ENCODE measurements at places on chromosomes 5 and 9.

- no peak for DNase-seq
Observed at GRCh38 chr9:9945966-9946365, 666.8 kb downstream of the PTPRD start.

- no peak for DNase-seq
Observed at GRCh38 chr5:59798862-59799667, 94.5 kb downstream of the PDE4D start.

- DNase-seq, result no peak
Observed at GRCh38 chr9:113590991-113591898, 127.7 kb downstream of the RGS3 start.

- no peak for DNase-seq
Observed at GRCh38 chr9:114288193-114289091, 34.5 kb upstream of the ORM1 start.

DNA sequence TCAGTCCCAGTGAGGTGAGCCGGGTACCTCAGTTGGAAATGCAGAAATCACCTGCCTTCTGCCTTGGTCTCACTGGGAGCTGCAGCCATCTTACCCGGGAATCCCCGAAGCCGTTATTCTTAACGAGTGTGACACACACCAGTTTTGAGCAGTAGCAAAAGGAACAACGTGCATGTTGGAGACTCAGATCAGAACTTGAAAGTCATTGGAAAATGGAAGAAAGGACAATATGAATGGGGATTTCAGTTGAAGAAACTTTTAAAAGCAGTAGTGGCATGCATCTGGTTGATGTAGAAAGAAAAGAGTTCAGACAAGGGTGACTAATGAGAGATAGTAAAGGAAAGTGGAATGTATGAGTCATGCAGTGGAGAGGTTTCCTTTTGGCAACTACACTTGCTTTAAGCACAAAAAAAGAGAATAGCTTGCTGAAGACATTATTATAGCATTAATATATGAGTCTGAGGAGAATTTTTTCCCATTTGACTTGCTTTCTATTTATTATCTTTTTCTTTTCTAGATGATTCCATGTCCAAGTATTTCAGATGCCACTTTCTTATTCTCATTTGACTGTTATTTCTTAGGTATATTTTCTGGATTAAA is 44.4 kb upstream of the ANKDD1B start:
- DNase-seq, result peak; percentile 66

DNA sequence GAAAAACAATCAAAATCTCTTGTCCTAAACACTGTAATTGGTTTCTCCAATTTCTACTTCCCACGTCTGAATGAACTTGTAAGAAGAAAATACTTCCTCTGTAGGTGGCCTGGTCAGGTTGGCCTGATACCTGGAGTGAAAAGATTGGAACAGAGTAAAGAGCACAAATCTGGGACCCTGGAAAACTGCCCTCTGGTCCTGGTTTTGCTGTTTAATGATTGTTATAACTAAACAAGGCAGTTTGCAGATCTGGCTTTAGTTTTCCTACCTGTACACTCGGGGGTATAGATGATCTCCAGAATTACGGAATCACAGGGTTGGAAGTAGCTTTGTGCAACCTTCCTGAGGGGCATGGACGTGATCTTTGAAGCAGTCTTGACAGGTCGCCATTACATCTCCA is 67.6 kb downstream of the ZSWIM6 start:
- DNase-seq, result no peak

GRCh38 chr9:78363221-78363620 is 66.3 kb downstream of the PSAT1 start:
- no peak for DNase-seq

- DNase-seq, result no peak
Observed at GRCh38 chr9:127634021-127634420, 21.9 kb downstream of the STXBP1 start.

- no peak for DNase-seq
Observed at GRCh38 chr5:171850324-171850947, 64.8 kb downstream of the SMIM23 start.

GRCh38 chr5:90740244-90740799 is 181.7 kb downstream of the ADGRV1 start:
- no peak for DNase-seq

DNA sequence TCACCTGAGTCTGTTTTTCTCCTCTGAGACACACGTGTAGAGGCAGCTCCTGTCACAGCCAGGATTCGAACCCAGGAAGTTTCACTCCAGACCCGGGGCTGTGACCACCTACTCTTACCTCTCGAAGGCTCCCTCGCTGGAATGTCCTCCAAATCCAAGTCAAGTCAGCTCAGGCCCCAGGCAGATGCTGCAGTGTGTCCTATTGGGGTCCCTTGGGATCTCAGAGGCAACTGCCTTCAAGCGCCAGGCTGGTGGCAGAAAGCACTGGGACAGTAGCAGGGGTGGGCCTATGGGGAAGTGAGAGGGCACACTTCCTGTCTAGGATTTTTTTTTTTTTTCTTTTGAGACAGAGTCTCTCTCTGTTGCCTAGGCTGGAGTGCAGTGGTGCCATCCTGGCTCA is 762 bp upstream of the ST6GALNAC4 start:
- DNase-seq, result no peak

DNA sequence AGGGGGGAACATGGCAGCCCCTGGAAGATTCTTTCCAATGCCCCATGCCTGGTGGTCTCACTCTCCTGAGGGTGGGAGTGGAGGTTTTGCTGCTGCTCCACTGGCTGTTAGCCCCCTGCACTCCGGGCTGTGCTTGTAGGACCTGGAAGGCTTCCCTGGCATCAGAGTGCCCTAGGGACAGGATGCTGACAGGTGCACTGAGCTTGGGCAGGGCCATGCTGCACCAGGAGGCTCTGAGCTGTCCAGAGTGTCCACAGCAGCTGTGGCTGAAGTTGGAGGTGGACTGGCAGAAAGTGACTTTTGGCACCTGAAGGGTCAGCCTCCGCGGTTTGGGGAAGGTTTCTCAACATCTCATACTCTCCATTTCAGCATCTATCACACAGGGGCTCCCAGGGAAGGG is 249.1 kb downstream of the GADD45G start:
- no peak for DNase-seq

GRCh38 chr9:124594673-124595072 is 87.5 kb upstream of the NR5A1 start:
- DNase-seq, result no peak

- DNase-seq, result no peak
Observed at GRCh38 chr5:7930011-7930410, 61.1 kb downstream of the MTRR start.

DNA sequence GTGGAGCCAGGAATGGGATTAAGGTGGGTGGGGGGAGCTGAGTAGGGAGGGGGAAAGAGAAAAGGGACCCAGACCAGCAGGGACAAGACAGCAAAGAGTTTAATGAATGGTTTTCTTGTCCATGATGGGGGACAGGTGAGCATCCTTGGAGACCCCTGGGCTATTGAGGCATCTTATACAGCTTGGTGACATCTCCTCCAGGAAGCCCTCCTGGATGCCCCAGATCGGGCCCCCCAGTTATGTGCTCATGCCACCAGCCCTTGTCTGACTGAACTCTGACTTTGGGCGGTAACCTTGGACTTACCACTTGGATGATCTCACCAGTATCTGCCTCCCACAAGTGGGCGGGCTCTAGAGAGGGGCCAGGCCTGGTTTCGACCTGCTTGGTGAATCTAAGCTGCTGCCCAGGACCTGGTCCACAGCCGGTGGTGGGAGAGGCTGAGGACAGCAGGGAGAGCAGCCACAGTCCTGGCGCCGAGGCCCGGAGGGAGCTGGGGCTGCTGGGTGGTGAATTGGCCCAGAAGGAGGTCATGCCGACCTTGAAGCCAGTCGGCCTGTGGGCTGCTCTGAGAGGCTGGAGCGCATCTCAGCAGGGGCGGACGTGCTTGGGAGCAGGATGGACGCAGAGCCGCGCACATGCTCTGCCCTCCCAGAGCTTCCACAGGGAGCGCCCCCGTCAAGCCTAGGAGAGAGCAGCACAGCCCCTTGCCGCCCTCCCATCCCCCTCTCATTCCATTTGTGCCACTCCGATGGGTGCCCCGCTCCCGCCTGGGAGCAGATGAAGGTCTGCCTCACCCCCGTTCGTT is 36.2 kb downstream of the UNC5A start:
- no peak for DNase-seq

DNA sequence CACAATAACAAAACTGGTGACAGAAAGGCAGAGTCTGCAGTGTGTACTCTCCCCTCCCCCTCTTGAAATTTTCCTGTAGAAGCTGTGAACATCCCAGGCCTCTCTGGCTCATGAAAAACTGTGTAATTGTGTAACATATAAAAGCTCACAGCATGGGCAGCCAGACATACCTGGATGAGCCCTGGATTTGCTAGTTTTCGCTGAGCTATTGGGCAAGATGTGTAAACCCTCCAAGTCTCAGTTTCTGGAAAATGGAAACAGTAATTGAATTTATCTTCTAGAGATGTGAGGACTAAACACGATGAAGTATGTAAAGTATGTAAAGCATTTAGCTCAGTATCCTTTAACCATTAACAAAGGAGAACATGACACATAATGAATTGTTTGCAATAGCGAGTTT is 143.2 kb upstream of the ANKH start:
- no peak for DNase-seq

DNA sequence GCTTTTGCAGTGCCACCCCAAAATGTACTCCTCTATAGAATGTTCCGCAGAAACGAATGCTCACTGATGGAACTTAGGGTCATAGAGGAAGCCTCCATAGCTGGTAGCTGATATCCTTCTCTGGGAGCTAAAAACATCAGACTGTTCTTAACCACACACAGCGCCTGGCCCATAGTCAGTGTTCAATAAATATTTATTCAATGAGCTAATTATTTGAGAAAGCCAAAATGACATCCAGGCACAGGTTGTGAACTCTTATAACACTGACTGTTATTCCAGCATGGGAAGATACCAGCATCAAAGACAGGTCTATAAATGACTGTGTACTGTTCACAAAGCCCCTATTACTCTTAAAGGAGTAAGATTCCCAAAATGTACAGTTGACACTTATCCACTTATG is 12.9 kb downstream of the GDF9 start:
- no peak for DNase-seq

DNA sequence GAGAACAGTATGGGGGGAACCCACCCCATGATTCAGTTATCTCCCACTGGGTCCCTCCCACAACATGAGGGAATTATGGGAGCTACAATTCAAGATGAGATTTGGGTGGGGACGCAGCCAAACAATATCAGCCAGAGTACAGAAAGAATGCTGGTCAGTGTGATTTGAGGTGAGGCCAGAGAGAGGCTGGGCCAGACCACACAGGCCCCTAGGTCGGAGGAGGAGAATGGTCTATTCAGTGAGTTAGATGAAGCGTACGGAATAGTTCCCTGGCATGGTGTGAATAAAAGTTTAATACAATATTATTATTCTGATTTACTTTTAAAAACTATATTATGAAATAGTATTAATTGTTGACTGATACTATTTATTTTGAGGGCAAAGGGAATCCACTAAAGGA is 39.7 kb downstream of the PCSK5 start:
- no peak for DNase-seq

GRCh38 chr9:81683238-81683637 is 6.1 kb downstream of the TLE1 start:
- DNase-seq, result no peak

GRCh38 chr5:99004960-99005359 is 76.2 kb upstream of the CHD1 start:
- no peak for DNase-seq
